Stimulated activated CD8-positive, alpha-beta memory T cell treated with anti-CD3 and anti-CD28 coated beads, Interleukin-7, amount 100 ng/mL, for 1 hour (primary cell): ENCODE measurements at places on chromosomes 3 and 15.

DNA sequence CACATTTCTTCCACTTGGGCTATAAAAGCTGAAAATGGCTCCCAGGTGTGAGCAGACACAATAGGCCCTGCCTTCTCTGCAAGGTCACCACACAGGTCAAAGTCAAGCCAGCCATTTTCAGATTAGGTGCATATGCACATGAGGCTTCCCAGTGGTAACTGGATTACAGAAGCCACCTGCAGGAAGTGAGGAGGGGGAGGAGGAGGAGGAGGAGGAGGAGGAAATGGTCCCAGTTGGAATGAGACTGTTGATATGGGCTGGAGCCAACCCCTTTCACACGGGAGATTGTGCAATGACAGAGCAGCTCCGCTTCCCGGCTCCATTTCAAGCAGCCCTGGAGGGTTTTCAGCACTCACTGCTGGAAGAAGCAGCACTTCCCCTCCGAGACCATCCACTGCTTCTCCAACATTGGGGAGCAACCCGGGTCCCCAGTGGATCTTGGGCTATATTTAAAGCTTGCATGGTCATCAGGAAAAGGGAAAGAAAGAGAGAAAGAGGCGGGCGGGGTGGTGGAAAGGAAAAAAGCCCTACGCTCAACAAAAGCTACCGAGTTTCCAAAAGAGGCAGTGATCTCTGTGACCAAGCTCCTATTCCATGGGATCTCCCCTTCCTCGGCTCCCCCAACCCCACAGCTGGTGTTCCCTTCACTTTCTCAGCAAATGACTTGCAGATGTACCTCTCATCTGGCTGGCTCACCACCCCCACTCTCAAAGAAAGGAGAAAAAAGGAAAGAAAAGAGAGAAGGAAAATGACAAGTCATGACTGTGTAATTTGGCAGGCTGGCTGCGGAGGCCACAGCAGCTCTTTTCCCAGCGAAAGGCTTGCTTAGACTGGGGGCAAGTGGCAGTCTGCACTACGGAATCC is 58.3 kb downstream of the LRIG1 start:
- no peak for DNase-seq

DNA sequence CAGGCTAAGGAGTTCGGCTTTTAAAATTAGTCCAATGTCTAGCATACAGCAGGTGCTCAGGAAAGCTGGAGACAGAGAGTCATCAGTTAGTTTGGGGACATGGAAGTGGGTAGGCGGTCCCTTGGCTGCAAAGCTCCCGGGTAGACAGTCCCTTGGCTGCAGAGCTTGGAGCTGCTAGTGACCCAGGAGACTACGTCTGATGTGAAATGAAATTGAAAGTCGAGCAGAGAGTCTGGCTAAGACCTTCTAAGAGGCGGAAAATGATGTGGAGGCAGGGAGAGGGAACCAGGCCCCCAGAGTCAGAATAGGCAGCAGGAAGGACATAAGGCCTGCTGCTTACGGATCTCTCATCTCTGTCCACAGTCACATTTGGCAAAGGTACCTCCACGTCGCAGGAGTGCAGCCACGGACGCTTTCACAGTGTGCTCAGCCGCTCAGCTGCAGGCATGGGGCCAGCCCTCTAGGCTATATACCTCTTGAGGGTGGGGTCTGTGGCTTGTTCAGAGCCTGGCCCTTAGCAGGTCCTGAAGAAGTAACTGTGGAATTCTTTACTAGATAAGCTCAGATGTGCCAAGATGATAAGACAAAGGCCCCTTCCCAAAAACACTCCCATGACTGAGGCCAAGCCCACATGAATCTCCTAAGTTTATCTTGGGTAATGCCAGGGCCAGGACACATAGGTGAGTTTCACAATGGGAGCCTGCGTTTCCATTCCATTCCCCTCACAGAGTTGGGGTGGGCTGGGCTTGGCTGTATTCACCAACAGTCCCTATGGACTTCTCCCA is 131.7 kb downstream of the XXYLT1 start:
- DNase-seq = no peak

DNA sequence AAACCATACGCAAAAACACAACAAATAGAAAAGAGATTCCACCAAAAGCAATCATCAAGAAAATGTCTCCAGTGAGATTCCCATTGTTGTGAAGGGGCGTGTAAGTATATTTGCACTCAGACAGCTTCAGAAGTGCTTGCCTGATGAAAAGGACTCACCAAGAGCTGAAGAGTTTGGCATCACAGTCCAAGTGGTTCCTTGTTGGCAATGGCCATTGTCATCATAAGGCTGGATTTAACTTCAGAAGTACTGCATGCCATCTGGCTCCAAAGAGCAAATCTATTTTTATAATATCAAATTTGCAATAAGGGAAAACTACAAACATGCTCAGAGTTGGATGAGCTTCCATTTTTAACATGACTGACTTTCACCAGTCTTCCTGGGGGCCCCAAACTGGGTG is 505.3 kb upstream of the NR2F2 start:
- no peak for DNase-seq

DNA sequence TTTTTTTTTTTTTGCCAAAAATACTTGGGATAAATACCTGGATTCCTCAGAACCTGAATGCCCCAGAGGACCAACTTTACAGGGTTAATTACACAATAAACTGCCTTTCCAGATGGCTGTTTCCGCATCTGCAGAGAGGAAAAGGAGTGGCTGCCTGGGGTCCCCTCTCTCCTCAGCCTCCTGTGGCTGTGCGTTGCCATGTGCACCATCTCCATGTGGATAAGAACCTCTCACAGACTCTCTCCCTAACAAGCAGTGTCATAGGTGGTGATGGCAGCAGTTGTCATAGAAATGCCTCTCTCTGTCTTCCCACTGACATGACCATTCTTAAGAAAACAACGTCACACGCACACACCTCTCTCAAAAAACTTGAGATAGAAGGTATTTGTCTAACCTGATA is 179.4 kb downstream of the RPLP1 start:
- DNase-seq = no peak

- DNase-seq = no peak
These were observed 11.1 kb upstream of the PLAAT1 start for GRCh38 chr3:193229851-193230420.

DNA sequence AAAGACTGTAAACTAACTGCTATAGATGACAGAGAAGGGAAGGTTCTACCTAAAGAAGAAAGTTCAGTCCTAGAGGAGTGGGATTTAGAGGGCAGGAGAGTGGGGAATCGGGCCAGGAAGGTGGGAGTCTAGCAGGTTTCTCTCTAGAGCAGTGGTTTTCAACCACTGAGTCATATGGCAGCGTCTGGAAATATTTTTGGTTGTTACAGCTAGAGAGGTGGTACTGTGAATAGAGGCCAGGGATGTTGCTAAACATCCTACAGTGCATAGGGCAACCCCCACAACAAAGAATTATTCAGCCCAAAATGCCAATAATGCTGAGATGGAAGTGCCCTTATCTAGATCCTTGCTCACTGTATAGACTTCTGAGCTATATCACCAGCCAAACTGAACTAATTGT is 28.7 kb downstream of the ATP1B3 start:
- no peak for DNase-seq
